ENCODE measurements at places on chromosomes 5 and 9.

DNA sequence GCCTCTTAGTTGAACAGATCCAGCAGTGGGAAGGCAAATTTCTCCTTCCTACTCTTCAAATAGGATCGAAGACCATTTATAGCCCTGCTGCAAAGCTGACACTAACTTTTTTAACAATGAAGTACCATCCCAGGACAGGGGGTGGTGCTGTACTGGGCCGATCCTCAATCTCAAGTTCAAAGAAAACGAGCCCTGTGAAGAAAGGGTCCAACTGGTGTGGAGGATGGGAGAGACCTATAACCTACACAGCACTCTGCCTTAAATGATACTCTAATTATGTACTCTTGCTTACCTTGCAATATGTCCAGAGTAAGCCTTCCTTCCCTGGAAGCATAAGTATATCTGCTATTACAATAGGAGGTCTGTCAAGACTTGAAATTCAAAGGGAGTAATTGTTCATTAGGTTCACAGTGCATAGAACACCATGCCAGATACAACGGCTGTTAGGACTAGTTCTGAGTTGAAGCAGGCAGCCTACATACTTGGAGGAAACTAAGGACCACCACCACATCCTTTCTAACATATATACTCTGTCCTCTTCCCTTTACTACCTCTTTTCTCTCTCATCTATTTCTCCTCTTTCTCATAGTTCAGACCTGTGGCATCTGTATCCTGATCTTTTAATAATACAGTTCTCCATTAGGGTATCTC is 6.2 kb downstream of the ETF1 start:
- no peak for DNase-seq

DNA sequence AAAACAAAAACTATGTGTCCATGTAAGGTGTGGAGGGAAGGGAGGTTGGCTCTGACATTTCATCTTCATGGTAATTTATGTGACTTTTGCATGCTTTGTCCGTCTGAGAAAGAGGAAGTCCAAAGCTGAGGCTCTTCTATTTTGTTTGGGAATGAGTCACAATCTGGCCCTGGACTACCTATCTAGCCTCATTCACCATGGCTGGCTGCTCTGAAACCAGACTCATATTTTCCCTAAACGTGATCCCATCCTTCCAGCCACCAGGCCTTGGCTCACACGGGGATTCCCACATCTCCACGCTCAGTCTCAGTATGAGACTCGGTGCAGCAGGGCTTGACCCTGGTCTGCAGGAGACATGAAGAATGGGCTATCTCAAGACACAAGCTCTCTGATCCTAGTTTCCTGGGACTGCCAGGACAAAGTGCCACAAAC is 672.8 kb downstream of the ACTL7B start:
- DNase-seq: peak; percentile 35

DNA sequence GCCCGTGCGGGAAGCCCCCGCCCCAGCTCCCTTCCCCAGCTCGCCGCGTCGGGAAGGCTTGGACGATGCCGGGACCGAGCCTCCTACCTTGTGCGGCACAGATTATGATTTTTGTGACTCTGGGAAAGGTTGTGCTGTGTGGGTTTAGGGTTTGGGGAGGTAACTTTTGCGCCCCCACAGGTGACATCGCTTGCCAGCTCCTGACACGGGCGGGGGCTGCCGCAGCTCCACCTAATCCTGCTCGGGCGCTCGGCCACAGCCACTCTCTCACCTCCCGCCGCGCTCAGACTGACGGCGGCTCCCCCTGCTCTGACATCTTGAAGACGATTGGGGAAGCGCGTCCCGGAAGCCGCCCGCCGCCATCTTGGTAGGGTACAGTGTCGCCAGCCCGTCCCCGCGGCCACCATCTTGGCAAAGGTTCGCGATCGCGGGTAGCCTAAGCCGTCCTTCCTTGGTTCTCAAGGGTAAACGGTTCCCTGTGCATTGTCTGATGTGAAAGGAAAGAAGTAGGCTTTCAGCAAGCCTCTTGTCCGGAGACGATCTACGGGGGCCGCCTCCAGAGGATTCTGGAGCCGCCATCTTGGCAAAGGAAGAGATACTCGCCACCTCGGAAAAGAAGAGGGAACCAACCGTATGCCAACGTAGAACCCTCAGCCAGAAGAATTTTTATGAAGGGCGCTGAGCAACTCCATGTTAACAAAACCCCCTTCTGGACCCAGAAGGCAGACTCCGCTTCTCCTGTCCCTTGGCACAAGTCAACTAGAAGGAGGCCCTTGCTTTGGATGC is 1.8 kb upstream of the NR3C1 start:
- DNase-seq: peak; percentile 56

- DNase-seq: peak; percentile 46
Measured at GRCh38 chr5:106759581-106759980, 911.2 kb downstream of the EFNA5 start.

DNA sequence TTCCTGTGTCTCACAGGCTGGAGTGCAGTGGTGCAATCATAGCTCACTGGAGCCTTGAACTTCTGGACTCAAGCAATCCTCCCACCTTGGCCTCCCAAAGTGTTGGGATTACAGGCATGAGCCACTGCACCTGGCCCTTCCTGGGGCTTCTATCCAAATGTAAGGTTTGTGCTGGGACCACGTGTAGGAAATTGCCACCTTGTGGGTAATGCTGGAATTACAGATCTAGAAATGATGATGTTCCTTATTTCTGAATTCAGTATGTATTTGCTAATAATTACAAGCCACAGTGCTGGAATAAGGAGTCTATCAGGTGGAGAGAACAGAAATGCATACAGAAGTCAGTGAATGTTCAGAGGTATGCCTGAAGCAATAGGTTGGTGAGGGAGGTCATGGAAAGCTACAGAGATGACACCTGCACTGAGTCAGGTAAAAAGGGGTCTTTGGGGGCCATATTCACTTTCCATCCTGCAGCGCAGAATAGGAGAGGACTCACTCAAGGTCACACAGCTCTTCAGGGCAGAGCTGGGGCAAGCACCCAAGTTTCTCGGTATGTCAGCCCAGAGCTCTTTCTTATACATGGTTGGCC is 8.8 kb upstream of the IGFBPL1 start:
- DNase-seq: peak; percentile 65

GRCh38 chr9:109411798-109412352 is 86.2 kb downstream of the PTPN3 start:
- peak; percentile 15 for DNase-seq

- no peak for DNase-seq
Measured at GRCh38 chr9:130987738-130988399, 21.1 kb upstream of the LAMC3 start.

DNA sequence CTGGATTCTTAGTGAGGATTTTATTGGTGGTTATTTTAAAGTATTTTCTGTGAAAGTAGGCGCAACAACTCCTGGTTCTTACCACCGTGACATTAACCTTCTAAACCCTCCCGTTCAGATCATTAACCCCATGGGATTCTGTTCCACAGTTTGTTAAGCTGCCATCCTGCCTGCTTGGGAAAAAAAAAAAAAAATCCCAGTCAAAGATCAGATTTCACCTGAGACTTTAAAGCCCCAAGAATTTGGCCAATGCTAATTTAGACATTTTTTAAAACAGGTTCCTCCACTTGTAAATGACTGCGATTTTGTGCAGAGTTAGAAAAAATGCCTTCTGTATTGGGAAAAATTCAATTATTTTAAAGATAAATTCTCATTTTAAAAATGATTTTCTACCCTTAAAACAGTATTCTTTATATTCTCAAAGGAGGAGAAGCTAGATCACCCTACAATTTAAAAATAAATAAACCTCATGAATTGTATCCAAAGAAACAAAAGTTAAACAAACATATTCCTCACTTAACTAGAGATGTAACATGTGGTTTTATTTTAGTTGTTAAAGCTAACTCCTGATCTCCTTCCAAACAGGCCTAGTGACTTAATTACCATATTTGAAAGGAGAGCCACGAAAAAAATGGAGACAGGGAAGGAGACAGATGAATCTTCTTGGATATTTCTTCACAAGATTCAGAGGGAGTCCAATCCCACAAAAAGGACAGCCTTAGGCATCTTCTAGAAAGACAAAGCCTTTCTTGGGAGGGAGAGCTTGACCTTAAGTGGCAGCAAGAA is 93.1 kb upstream of the IFNK start:
- peak; percentile 56 for DNase-seq

DNA sequence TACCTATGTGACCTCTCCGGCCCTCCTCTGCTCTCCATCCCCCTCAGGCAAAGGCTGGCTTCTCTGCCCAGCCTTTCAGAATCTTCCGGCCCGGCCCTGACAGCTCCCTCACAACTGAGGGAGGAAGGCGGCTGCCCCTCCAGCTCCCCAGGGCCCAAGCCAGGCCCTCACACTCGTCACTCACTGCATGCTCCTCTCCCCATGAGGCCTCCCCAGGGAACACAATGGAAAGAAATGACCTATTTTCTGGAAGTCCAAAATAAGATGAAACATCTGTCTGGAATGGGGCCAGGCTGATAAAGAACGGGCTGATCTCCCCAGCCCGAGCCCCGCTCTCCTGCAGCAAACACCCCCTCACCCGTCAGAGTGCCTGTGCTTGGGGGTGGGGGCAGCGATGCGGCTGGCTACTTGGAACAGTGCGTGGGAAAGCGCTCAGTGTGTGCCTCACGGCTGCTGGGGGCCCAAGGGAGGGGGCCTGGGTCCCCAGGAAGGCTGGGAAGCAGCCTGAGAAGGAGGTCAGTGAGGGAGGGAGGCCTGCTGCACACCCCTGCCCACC is 11.3 kb downstream of the PDGFRB start:
- no peak for DNase-seq

DNA sequence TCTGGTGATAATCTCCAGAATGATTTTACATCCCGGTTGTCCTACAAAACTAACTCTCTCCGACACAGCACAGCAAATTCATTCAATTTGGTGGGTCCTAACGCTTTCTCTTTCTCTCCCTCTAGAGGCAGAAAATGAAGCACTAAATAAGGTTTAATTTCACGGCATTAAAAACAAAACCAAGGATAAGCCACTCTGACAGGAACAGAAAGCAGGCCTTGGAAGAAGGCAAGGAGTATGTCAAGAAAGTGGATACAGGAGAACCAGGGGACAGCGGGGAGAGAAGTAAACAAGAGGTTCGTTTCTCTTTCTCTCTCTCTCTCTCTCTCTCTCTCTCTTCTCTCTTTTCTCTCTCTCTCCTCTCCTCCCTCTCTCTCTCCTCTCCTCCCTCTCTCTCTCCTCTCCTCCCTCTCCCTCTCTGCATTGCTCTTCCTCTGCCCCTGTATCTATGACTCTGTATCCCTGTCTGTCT is 49.8 kb downstream of the EBF1 start:
- DNase-seq: peak; percentile 33

DNA sequence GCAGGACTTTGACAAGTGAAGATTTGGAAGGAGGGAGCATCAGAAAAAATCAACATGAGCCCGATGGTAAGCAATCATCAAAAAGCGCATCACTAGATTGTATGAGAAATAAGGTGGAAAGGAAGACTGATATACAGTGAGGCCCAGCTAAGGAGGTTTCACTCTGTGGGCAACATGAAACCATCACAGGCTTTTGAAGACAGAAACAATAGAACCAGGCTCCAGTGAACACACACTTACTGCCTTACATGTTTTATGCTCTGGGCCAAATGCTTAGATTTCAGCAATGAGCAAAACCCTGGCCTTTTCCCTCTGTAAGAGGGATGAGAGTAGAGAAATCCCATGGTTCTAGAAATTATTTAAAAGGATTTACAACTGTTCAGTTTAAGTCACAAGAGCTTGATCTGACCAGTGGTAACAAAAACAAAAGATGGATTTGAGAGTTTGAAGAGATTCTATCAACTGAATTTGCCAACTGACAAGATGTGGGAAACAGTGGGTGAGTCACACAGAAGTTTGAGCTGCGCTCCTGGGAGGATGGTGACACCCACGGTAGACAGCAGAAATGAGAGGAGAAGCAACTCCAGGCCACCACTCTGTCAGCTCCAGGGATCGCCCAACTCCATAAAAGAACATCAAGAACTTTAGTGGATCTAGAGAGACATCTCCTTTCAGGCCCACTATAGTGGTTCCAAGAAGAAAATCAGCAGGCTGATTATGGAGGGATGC is 261.8 kb downstream of the MCTP1 start:
- DNase-seq: peak; percentile 4

Data from PC-3 (cell line).